ENCODE measurements at places on chromosomes 1 and 21.
A peak's percentile ranks its signal among the peaks of the same experiment; 100 is the strongest.

- no peak for DNase-seq
Measured at GRCh38 chr1:197066277-197066676, 783 bp downstream of the F13B start.

GRCh38 chr1:52976183-52977035 is 49.3 kb downstream of the SCP2 start:
- no peak for DNase-seq

GRCh38 chr1:41468122-41468762 is 16.2 kb downstream of the EDN2 start:
- no peak for DNase-seq

GRCh38 chr1:18110598-18110939 is 3.0 kb downstream of the IGSF21 start:
- no peak for DNase-seq

DNA sequence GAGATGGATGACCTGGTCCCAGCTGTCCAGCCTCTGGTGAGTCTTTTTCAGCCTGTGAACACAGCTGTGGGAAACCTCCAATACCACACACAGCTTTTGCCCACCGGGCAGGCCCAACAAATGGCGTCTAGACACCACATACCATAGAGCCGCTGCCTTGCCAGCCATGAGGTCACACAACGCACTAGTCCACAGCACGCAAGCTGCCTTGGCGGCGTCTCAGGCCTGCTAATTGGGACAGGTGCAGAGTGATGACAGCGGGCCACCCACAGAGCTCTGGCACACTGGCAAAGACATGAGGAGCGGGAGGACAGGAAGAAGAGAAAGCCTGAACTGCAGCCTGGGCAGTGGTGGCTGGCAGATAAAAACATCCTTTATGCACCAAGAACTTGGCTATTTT is 125.5 kb downstream of the ADAMTS1 start:
- peak; percentile 84 for DNase-seq

GRCh38 chr1:56578963-56579875 is at the start of gene PLPP3:
Gene PLPP3 (minus strand): TSS chr1:56579563. CDS start chr1:56579016, 547 bp downstream.
- DNase-seq: peak; percentile 94

DNA sequence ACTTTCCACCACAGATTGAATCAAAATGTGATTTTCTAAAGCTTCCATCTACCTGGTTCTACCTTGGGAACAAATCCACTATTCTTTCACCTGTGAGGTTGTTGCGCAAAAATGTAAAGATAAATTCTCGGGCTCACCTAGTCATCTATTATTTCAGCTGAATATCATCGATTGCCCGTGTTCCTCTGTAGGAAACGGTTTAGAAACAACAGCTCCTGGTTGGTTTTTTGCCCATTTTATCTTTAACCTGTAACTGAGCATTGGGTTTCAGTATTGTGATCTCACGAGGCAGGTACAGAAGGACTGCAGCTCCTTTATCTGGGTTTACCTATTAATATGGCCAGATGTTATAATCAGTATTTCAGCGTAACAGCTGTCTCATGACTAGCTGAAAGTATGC is 52.9 kb upstream of the LRRC8C start:
- DNase-seq: no peak

DNA sequence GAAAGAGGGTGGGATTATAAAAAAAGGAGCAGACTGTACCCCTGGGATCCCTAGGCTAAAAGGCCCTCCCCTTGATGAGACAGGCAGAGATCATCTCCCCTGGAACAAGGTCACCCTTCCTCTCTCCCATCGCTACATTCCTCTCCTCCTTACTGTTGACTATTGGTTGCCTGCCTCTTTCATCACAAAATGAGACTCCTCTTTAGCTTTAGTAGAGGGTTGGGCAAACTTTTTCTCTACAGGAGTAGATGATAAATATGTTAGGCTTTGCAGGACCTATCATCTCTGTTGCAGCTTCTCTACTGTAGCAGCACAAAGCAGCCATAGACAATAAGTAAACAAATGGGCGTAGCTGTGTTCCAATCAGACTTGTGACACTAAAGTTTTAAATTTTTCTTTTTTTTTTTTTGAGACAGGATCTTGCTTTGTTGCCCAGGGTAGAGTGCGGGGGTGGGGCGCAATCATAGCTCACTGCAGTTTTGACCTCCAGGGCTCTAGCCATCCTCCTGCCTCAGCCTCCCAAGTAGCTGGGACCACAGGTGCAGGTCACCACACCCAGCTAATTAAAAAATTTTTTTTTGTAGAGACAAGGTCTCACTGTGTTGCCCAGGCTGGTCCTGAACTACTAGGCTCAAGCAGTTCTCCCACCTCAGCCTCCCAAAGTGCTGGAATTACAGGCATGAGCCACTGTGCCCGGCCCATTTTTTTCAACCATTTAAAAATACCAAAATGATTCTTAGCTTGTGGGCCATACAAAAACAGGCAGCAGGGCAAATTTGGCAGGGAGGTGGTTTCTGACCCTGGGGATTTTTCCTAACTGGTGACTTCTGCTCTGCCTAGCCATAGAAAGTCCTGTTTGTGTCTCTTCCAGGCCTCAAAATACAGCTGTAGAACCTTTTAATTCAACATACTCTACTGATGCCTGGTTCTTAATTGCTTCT is 15.1 kb downstream of the MCL1 start:
- DNase-seq: no peak

DNA sequence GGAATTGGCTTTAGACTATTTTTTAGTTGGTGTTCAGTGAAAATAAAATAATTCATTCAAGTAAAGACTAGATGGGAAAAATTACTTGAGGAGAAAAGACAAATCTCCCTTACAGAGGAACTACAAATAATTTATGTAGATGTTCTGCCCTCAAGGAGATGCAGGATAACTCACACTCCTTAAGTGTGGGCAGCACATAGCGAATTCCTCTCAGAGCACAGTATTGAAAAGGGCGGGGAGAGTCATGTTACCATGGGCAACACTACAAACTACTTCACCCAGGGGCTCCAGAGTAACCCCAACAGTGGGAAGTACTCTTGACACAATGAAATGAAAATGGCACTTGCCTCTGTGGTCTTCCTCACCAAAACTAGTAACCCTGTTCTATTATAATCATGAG is 20.6 kb upstream of the LAMC2 start:
- no peak for DNase-seq

DNA sequence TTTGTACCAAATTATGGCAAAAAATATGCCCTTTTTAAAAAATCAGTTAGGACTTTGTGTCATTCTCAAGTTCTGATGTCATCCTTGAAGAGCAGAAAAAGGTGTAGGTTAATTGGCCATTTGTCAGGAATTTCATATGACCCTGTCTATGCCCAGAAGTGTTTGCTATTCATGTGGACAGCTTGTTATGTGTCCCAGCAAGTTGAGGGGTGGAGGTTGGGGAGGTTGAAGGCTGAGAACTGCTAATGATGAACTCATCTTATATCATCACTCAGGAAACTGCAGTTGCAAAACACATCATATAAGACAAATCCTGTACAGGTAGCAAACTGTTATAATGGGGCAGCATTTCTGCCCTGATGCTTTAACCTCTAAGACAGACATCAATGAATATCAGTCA is 106.5 kb downstream of the PHTF1 start:
- DNase-seq: no peak

GRCh38 chr1:185733818-185734735 is at the start of gene HMCN1:
Gene HMCN1 (plus strand): TSS chr1:185734391. CDS start chr1:185734780, 389 bp downstream.
- DNase-seq: peak; percentile 91

Data from SJSA1 (cell line).